ENCODE measurements at places on chromosomes 6 and 20.

DNA sequence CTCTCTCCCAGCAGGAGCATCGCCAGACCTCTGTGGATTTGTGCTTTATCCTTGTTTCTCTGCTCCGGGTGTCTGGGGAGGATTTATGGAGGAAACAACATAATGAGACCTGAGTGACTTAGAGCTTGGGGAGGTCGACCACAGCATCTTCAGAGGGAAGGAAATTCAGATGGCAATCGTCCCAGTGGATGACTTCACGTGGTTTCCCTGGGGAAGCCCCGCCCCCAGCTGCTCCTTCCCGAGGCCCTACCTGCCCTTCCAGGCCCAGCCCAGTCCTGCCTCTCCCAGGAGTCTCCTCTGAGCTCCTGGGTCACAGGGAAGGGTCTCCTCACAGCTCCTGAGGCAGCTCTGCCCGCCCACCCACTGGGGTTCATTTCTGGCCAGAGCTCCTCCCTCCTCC, 430.3 kb upstream of the SULF2 start:
- DNase-seq = no peak

DNA sequence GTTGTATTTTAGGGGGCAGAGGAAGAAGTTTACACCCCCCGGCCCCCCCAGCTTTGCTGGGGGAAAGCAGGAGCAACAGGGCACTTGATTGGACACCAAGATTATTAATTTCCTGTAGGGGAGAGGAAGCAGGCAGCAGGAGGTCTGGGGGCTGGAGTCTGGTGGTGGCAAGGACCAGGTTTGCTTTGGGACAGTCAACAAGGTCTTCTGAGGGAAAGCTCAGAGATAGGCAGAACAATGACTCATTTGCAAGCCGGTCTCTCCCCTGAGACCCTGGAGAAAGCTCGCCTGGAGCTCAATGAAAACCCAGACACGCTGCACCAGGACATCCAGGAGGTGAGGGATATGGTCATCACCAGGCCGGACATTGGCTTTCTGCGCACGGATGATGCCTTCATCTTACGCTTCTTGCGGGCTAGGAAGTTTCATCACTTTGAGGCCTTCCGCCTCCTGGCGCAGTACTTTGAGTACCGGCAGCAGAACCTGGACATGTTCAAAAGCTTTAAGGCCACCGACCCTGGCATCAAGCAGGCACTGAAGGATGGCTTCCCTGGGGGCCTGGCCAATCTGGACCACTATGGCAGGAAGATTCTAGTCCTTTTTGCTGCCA, 1.6 kb downstream of the CLVS2 start:
- peak; percentile 2 for DNase-seq

DNA sequence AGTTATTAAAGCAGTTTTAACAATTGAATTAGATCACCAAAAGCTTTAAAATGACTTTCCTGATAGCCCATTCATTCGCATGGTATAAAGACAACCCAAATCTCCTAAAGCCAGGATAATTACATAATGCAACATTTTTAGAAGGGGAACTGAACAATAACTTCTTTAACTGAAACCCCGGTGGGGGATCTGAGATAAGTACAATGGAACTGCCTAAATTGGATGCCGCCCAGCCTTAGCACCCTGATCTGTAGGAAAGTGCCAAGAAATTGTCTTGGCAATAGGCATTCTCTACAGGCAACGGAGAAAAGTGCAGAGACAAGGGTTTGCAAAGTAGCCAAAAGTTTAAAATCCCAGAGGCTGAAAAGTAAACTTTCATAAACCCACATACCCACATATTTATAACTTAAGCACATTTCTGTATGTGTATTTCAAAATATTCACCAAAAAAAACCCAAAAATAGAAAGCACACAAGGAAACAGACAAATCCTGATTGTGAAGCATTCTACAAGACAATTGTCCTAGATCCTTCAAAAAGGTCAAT, 98.8 kb upstream of the BEND6 start:
- DNase-seq = no peak

DNA sequence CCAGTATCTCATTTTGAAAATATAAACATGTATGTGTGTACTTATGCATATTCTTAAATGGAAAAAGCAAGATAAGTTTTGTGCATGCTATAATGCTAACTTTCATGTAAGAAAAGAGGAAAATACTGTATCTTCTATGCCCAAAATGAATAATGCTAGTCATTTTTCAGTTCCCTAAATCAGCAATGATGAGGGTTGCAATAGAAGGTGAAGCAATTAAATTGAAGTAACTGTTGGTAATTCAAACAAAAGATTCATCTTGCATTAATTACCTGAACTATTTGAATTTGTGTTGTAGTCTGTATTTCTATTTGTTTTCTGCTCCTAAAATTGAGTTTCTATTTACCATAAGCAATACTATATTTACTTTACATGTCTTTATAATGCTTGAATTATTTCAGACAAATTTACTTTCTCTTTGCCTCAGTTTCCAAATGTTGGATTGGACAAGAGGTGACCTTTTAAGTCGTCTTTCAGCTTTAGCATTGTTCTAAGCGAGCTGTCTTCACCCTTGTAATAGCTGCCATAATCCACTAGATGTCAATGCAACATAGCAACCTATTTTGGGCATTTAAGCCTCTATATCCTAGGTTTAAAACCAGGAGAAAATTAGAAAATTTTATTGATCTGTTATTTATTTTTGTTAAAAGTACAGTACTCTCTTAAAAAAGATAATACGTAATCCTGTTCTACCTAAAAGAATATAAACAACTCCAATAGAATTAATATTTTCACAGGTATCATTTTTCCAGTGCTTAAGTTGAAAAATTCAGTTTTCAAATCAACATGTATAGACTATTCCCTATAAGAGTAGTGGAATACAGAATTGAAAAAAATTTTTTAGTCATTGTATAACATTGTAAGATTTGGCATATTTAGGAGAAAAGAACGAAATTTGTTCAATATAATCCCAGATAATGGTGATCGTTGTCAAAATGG, 52.3 kb upstream of the IFNGR1 start:
- peak; percentile 24 for DNase-seq

DNA sequence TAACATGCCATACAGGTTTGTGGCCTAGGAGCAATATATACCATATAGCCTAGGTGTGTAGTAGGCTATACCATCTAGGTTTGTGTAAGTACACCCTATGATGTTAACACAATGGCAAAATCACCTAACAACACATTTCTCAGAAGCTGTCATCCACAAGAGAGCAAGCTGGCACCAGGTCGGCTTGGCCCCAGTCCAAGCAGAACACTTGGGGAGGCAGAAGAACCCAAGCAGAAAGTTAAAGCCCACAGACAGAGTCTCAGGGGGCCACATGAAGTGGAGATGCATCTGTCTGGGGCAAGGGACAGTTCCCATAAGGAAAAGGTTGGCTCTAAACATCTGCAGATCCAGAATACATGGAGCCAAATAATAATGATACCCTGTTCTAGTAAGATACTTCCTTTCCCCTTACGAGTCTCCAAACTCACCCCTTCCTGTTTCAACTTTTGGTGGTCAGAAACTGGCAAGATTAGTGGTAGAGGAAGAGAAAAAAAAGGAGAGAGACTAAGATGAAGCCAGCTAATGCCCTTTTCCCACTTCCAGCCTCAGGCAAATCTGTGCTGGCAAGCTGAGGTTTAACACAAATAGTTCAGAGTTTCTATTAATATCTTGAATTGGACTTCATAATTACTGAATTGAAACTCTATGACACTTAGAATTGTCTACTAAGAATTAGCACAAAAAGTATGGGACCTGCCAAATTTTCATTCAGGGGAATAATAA, 29.5 kb downstream of the TCF21 start:
- DNase-seq = no peak

- DNase-seq = no peak
These were observed at the start of gene ZBTB2 for GRCh38 chr6:151391471-151392413. ZBTB2 (minus strand) TSS chr6:151391559; CDS start chr6:151373637, 17,922 bp downstream.

DNA sequence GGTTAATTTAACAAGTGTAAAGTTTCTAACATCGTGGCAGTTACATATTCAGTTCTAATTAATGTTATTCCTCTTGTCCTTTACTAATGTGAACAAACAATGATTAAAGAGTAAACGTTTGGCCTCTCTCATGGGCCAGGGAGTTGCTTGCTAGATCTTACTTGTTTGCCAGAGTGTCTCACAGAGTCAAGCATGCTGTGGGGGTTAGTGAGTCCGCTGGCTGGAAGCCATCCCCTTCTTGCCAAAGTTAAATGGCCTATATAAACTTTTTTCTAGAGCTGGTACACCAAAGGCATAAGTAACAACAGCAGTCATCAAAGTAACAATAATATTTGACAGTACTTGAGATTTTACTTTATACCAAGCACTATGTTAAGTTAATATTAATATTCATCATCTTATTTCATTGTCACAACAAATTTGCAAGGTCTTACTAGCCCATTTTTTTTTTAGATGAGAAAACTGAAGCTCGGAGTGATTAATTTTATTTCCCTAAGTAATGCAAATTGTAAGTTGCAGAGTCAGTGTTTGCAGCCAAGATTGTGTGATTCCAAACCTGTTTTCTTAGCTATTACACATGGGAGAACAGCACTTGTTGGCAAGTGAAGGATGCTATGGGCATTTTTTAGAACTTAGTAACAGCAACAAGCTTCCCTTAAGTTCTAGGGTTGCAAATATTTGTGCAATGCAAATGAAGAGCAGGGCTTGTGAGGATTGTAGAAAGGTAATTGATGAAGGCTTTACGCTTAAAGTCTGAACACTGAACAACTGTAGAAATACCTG, 224.5 kb downstream of the RFPL4B start:
- no peak for DNase-seq

- DNase-seq = no peak
These were observed 121.2 kb downstream of the GFRAL start for GRCh38 chr6:55448451-55448850.

DNA sequence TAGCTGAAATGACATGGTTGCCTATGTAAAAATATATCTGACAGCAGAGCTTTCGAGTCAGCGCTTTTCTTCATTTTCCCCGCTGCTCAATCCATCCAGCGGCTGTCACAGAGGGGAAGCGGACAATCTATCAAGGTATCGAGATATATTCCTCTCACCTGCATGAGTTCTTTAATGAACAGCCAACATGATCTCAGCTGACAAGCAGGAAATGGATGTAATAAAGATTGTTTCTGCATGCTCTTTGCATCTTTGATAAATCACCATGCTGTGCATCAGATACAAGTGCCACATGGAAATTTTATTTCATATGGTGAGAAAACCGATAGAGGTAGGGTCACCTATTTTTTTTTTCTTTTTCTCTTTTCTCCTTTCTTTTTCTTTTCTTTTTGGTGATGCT, 602.3 kb upstream of the MMS22L start:
- DNase-seq = no peak

GRCh38 chr20:62820208-62820961, 3.5 kb downstream of the COL9A3 start:
- DNase-seq = no peak

- DNase-seq = no peak
These were observed 147.0 kb downstream of the MYB start for GRCh38 chr6:135328136-135328535.

- no peak for DNase-seq
These were observed 127.6 kb upstream of the PMEPA1 start for GRCh38 chr20:57837208-57838035.

- DNase-seq = no peak
These were observed 16.5 kb downstream of the UQCC2 start for GRCh38 chr6:33694977-33695376.

DNA sequence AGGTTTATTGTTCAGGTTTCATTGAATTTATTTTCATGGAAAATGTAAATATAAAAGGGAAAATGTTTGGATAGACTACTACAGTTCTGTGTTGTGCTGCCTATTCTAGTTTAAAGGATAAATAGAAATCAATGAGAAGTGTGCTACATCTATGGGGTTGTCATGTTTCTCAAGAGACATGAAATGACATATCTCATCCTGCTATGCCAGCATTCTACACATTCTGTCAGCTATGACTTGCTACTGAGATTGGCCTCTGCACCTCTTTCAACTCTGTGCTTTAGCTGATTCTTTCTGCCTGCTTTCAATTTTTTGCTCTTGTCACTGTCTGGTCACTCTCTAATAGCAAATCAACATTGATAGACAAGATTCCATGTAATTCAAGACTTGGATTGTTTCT, 33.8 kb upstream of the COL19A1 start:
- DNase-seq = no peak

- DNase-seq = no peak
These were observed 1.7 kb downstream of the OPRL1 start for GRCh38 chr20:64081624-64081964.

DNA sequence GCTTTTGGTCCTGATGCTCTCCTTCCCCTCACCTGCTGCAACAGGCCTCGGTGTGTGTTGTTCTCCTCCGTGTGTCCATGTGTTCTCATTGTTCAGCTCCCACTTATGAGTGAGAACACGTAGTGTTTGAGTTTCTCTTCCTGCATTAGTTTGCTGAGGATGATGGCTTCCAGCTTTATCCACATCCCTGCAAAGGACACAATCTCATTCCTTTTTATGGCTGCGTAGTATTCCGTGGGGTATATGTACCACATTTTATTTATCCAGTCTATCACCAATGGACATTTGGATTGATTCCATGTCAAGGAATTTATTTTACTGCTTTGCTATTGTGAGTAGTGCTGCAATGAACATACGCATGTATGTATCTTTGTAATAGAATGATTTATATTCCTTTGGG, 116.9 kb upstream of the SIRPG start:
- no peak for DNase-seq

DNA sequence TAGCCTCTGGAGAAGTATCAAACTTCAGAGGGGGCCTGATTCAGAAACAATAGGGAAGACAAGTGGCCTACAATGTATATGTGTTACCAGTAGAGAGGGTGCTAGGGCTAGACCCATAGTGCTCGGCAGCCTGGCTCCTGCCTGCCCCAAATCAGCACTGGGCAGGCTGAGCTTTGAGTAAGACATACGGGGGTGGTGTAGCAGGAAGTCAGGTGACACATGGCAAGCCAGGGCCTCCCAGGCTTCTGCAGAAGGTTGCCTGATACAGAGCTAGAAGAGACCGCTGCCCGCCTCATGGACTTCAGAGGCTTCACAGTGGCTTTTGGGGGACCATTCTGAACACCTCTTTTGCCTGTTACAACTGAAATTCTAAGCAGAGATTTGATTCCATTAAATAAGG, 43.4 kb downstream of the RALY start:
- no peak for DNase-seq

DNA sequence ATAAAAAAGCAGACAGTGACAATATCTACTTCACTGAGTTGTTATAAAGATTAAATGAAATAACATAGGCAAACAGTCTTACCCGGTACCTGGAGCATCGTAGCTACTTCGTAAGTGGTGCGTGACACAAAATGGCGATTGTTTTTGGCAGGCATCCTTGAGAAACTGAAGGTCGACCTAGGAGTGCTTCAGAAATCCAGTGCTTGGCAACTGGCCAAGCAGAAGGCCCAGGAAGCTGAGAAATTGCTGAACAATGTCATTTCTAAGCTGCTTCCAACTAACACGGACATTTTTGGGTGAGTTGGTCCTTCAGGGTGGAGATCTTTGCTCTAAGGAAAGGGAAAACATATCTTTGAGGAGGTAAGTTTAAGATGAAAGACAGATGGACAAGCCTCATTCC, 4.8 kb downstream of the BPIFA2 start:
- DNase-seq = no peak
